ENCODE measurements at places on chromosomes 2 and 18. TPM values are rescaled to one million over a fixed set of nuclear protein-coding genes. Genes with fewer than 3 reads are reported as not detected.

DNA sequence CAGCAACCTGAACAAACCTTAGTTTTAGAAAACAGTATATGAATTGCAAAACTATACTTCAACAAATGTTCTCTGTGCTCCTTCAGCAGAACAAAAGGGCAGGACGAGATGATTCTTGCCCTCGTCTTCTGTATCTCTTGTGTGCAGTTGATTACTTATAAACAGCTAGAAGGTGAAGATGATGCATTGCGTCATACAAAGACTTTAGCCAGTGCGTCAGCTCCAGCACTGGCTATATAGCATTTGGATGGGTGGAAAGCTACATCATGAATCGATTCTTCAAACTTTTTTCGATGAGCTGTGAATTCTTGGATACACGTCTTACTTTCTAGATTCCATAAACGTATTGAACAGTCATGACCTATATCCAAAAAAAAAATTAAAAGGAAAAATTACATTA lies 117.1 kb downstream of the STRN start:
- H3K27ac ChIP-seq: no peak overlapping the region
- no peak for DNase-seq
- no peaks in the 10 kb centered on the region for H3K27me3 ChIP-seq
- no peaks in the 10 kb centered on the region for H3K4me1 ChIP-seq
- H3K36me3 ChIP-seq: no peaks in the 10 kb centered on the region
- H3K4me3 ChIP-seq: no peak overlapping the region

CCBE1 gene
- 0.21 TPM for polyA plus RNA-seq

EVX2 gene
- polyA plus RNA-seq: not detected

GRCh38 chr2:218474527-218474926 lies 55.6 kb downstream of the VIL1 start:
- no peak overlapping the region for H3K4me3 ChIP-seq
- H3K27me3 ChIP-seq: no peaks in the 10 kb centered on the region
- peaks cover 11% of the 10 kb centered on the region for H3K36me3 ChIP-seq
- no peak overlapping the region for H3K27ac ChIP-seq

ALLC gene
- not detected for polyA plus RNA-seq

- H3K4me1 ChIP-seq: no peaks in the 10 kb centered on the region
- DNase-seq: no peak
- no peaks in the 10 kb centered on the region for H3K27me3 ChIP-seq
- H3K27ac ChIP-seq: no peak overlapping the region
- H3K4me3 ChIP-seq: no peak overlapping the region
These were observed 29.4 kb upstream of the CHMP3 start for GRCh38 chr2:86592547-86593230.

DNA sequence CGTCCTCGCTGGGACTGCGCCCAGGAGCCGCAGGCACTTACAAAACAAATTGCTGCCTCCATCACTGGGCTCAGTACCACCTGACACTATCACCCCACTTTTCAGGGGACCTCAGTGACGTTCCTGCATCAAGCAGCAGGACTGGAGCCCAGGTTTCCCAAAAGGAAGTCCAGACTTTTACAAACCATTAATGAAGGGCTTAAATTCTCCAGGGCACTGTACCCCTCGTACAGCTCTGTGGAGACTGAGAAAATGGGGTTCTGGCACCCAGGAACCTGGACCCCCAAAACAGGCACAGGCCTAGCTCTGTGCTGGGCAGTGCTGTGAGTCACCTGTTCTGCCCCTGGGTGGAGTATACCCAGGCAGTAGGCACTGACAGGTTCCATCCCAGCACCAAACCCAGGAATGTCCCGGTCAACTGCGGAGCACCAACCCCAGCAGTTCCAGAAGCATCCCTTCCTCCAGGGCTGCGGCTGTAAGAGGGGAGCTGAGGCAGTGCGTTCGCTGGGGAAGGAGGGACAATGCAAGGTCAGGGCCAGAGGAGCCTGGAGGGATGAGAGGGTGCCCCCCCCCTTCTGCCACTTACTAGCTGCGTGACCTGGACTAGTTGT lies 24.6 kb upstream of the NOTO start:
- no peaks in the 10 kb centered on the region for H3K27me3 ChIP-seq
- H3K27ac ChIP-seq: no peak overlapping the region
- peaks cover 32% of the 10 kb centered on the region for H3K4me1 ChIP-seq
- no peaks in the 10 kb centered on the region for H3K36me3 ChIP-seq
- DNase-seq: no peak
- H3K4me3 ChIP-seq: peak overlapping the region; percentile 56

DNA sequence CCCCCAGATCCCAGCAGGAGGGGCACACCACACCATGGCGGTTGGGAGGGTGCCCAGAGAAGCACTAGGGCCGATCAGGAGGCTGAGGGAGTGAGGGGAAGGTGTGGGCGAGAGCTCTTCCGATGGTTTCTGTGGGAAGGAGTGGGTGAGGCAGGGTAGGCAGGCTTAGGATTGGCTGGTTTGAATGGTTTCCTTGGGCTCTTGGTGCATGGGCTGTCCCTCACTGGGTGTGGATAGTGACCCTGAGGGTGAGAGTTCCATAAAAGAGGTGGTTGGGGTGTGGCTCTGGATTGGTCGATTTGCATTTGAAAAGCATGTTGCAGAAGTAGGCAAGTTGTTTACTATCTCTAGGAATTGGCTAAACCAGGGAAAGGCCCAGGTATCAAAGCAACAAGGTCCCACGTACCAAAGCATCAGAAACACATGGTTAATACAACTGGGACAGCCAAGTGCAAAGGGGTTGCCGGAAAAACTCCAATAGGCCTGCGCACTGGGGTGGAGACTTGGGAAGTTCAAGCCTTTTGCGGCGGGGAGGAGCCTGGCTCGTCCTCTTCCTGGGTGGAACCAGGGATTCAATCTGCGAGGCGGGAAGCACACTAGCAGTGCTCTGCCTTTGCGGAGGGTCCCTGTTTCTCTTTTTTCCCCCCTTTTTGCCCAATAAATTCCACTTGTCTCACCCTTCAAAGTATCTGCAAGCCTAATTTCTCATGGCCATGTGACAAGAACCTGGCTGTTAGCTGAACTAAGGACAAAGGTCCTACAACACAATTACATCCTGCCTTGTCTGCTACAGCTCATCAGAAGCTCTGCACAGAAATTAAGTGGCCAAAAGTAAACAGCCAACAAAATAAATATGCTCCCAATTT lies 43.2 kb downstream of the IL1R2 start:
- H3K4me1 ChIP-seq: peaks cover 26% of the 10 kb centered on the region
- peak overlapping the region; percentile 77 for H3K27ac ChIP-seq
- H3K36me3 ChIP-seq: peaks cover 22% of the 10 kb centered on the region

GRCh38 chr2:143229411-143229810 lies 100.2 kb downstream of the ARHGAP15 start:
- peaks cover 9% of the 10 kb centered on the region for H3K4me1 ChIP-seq
- no peak overlapping the region for H3K27ac ChIP-seq
- H3K36me3 ChIP-seq: peaks cover 69% of the 10 kb centered on the region
- no peaks in the 10 kb centered on the region for H3K27me3 ChIP-seq
- no peak overlapping the region for H3K4me3 ChIP-seq

DNA sequence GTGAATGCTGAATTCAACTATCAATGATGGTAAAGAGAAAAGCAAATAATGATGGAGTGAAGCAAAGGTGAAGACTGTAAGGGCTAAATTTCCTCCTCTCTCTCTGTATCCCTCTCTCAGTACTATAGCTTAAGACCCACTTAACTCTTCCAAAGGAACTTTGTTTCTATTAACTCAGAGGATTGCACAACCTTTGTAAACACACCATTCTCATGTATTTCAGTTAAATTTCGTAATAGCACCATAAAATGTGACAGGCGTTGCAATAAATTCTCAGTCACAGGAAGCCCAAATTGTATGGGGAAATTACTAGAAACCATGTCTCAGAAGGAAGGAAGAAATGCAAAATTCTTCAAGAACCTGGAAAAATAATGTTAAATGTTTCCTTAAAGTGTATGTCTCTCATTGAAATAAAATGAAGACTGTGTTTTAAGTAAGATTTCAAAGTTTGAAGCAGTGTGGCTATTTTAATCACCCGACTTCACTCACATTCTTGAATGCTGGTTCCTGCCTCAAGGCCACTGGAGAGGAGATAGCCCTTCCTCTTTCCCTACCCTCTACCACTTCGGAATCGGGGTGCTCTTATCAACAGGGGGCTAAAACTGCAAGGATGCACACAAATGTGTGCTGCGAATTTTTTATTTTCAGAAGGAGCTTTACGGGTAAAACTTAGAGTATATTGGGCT lies 112.1 kb downstream of the FTCDNL1 start:
- H3K4me3 ChIP-seq: no peak overlapping the region
- DNase-seq: no peak
- H3K4me1 ChIP-seq: peaks cover 18% of the 10 kb centered on the region
- no peaks in the 10 kb centered on the region for H3K27me3 ChIP-seq
- H3K36me3 ChIP-seq: no peaks in the 10 kb centered on the region

IL1RL1 gene
- 0.16 TPM for polyA plus RNA-seq

DYSF gene
- polyA plus RNA-seq: 13.7 TPM

DNA sequence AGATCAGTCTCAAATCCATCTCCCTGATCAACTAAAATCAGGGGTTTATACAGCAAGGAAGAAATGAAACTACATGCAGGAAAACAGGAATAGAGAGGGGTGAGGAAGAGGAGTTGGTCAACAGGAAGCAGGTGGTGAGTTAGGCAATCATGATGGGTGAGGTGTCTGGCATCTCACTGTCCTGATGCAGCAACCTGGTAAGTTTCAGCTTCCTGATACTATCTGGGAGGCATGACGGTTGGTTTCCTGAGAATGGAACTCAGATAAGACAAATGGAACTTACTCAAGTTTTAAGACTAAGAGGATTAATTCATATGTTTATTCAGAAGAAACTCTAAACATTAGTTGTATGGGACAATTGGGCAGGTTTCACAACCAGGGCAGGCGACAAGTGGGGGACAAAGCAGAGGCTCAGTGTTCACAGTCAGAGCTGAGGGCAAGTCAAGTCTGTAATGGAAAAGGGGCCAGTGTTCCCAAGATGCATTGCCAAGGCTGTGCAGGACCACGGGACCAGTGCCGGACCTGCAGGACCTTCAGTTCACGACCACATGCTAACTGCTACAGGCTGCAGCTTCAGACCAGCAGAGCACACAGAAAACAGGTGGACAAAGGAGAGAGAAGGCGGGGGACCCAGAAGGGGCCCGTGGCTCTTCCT lies 17.7 kb upstream of the GALM start:
- no peaks in the 10 kb centered on the region for H3K27me3 ChIP-seq
- no peak overlapping the region for H3K4me3 ChIP-seq
- no peak for DNase-seq
- peak overlapping the region; percentile 58 for H3K27ac ChIP-seq

DNA sequence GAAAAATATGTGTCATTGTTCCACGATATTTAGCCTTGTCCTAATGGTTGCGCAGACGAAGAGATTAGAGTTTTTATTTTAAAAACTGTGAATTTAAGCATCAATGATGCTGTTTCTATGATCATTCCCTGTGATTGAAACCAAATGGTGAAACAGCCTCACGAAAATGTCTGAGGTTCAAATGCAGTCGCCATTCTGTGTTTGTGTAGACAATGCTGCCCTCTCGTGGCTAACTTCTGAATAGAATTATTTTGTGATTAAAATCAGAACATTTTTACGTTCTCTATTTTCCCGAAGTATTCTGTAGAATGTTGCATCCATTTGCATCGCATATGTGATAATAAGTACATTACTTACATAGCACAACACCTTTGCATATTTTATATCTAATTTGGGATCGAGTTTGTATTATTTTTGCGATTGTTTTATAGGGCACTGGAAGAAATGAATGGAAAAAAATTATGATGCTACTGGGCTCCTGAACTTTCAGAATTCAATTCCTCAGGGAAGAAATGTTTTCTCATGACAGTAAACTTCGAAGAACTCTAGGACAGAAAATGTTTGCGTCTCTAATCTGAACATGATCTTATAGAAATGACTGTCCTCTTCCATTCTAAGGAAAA lies 54.8 kb upstream of the CREB1 start:
- H3K4me3 ChIP-seq: no peak overlapping the region
- no peak overlapping the region for H3K27ac ChIP-seq
- H3K4me1 ChIP-seq: peaks cover 33% of the 10 kb centered on the region
- H3K36me3 ChIP-seq: no peaks in the 10 kb centered on the region
- no peak for DNase-seq

DNA sequence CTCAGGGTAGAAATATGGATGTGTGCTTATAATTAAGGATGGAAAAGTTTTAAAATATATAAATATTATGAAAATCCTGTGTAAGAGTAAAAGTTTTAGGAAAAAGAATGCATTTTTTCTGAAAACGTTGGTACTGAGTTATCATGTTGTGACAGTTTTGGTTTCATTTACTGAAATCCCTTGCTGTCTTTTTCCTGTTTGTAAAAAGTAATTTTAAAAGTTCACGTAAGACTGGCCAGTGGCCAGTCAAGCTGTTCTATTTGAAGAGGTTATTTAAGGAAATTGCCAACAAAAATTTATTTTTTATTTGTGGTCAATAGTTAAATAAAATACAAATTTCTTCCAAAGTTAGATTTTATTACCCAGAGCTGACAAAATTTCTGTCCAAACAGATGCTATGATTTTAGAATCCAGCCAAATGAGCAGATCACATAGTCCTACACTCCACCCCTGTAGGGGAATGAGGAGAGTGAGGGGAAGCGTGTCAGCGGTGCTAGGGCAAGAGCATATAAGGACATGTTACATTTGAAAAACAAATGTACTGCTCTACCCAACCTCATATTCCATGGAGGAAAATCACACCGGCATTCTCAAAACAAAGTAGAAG lies 297.8 kb upstream of the TFPI start:
- no peak overlapping the region for H3K4me3 ChIP-seq
- no peaks in the 10 kb centered on the region for H3K4me1 ChIP-seq
- DNase-seq: peak; percentile 17

POU3F3 gene
- polyA plus RNA-seq: not detected

DIPK1C gene
- not detected for polyA plus RNA-seq

Data from spleen (tissue), 13 donors.